ELF-1 (cell line): ENCODE measurements at places on chromosomes 3 and 15.

- DNase-seq: peak; percentile 16
These were observed 164.5 kb downstream of the WNT5A start for GRCh38 chr3:55322638-55323037.

DNA sequence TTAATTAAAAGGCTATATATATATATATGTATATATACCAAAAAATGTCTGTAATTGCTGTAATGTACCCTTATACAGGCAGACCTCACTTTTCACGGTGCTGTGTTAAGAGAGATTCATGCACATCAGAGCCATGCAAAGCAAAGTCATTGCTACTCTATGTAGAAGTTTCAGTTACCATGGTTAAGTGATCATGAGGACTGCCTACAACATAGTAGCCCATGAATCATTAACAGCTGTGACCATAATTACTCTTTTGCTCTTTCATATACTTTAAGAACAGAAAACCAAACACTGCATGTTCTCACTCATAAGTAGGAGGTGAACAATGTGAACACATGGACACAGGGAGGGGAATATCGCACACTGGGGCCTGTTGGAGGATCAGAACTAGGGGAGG lies 225.3 kb upstream of the EPHA3 start:
- DNase-seq: no peak

- DNase-seq: peak; percentile 63
These were observed at the start of gene KIF7 for GRCh38 chr15:89654847-89655805. KIF7 (minus strand) TSS chr15:89655467; CDS start chr15:89652930, 2,537 bp downstream.

GRCh38 chr15:40755812-40756208 lies 756 bp upstream of the RMDN3 start:
- peak; percentile 25 for DNase-seq

DNA sequence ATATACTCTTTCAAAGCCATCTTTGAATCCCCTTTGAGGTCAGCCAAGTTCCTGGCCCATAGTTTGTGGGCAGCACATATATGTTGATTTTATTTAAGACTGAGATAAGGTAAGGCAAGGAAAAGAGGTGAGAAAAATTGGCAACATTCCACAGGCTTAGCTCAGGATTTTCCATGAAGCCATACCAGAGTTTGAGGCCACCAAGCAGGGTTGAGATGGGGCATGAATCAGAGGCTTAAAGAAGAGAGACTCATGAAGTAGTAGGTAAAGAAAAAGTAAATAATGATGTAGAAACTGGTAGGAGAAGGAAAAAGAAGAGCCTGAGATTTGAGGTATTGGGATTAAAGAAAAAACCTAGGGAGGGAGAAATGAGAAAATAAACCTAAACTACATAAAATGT lies 89.2 kb downstream of the MYO5A start:
- no peak for DNase-seq

GRCh38 chr15:45486317-45486716 lies 36.2 kb downstream of the SLC30A4 start:
- DNase-seq: no peak

DNA sequence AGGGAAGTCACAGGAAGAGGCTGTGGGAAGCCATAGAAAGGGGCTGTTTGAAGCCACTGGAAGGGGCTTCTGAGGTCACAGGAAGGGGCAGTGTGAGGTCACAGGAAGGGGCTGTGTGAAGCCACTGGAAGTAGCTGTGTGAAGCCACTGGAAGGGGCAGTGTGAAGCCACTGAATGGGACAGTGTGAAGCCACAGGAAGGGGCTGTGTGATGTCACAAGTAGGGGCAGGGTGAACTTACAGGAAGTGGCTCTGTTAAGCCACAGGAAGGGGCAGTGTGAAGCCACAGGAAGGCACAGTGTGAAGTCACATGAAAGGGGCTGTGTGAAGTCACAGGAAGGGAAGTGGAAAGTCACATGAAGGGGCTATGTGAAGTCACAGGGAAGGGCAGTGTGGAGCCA lies 33.1 kb downstream of the GASK1A start:
- DNase-seq: no peak

DNA sequence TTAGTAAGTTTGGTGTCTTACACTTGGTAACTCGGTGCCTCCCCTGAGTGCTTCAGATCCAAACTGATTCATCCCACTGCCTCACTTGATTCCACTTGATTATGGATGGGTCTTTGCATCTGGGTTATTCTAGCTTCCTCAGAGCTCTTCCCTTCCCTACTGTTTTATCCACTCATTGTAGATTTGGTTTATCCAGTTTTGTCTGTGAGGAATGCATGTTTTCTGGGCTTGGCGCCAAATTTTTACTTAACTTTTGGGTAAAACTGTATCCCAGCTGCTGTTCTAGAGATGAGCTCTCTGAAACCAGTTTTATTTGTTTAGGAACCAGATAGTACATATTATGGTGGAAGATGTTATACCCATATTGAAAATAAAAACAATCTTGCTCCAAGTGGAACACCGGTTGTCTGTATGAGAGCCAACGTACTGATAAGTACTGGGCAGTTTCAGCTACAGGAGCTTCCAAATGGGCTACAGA lies 20.9 kb downstream of the RAD54L2 start:
- no peak for DNase-seq

DNA sequence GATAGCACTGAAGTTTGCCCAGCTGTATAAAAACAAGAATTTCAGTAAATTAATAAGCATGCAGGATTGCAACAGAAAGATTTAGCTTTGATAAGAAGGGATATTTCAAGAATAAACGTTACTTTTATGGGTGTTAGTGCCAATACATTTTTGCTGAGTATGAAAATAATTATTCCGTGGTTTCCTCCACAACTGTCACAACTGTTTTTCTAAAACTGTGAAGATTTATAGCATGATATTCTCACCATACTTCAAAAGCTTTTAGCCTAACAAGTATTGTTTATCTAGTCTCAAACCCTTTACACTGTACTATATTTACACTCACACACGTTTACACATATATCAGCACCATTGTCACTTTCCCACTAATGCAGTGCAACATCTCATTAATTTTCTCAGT lies 200.5 kb downstream of the TPRG1 start:
- DNase-seq: no peak

- DNase-seq: no peak
These were observed 12.8 kb downstream of the MYZAP start for GRCh38 chr15:57604507-57604906.

- no peak for DNase-seq
These were observed 11.5 kb downstream of the PTPRG start for GRCh38 chr3:61572879-61573278.

- DNase-seq: no peak
These were observed 1.9 kb downstream of the GNAT1 start for GRCh38 chr3:50193286-50193685.

GRCh38 chr15:27671819-27672437 lies 427.2 kb downstream of the OCA2 start:
- no peak for DNase-seq

GRCh38 chr3:87332789-87333188 lies 56.4 kb upstream of the POU1F1 start:
- no peak for DNase-seq

- DNase-seq: no peak
These were observed 44.4 kb downstream of the PCOLCE2 start for GRCh38 chr3:142844339-142844977.

DNA sequence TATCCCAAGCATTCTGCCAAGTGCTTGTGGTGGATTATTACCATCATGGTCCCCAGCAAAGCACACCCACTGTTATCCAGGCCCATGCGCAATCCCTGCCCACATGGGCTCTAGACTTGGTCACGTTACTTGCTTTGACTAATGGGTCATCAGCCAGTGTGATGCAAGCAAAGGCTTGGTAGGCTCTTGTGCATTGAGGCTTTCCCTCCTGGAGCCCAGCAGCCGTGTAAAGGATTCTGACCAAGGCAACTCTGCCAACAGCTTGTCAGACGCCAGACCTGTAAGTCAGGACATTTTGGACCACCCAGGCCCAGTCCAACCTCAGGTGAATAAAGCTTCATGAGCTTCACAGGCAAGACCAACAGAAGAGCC lies 93.9 kb downstream of the ABHD5 start:
- no peak for DNase-seq

DNA sequence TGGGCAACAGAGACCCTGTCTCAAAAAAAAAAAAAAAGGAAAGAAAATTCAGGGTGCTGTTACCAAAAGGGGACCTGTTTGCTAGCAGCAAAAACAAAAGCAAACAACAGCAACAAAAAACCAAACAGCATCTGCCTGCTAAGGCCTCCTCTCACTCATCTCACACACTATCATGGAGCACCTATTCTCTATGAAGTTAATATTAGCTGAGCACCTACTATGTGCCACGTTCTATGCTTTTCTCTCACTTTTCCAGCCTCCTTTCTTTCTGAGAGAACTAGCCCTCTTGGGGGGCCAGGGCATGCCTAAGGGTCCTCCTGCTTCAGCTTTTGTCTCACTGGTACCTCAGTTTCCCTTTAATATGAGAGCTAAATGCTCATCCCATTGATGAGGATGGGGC lies 468 bp upstream of the GPR62 start:
- no peak for DNase-seq

DNA sequence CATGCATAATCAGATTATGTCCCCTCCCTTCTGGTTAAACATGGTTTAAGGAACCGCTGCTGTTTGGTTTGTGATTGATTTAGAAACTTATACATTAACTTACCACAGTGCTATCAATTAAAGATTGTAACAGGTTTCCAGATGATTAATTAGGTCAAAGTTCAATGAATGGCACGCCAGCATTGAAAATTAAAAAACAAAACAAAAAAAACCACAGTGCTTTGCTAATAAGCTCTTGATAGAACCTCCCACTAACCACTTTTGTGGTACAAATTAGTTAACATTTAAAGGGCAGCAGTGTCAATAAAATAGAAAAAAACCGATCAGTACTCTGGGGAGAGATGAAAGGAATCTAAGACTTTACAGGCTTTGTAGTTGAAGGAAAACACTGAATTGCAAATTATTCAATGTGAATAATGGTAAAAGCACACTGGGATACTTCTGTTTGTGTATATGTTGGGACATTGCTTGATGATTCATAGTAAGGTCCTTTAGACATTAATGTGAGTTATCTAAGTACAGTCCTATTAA lies 7.6 kb upstream of the C3orf38 start:
- DNase-seq: no peak

GRCh38 chr15:59570315-59570714 lies 41.3 kb upstream of the GCNT3 start:
- DNase-seq: no peak

DNA sequence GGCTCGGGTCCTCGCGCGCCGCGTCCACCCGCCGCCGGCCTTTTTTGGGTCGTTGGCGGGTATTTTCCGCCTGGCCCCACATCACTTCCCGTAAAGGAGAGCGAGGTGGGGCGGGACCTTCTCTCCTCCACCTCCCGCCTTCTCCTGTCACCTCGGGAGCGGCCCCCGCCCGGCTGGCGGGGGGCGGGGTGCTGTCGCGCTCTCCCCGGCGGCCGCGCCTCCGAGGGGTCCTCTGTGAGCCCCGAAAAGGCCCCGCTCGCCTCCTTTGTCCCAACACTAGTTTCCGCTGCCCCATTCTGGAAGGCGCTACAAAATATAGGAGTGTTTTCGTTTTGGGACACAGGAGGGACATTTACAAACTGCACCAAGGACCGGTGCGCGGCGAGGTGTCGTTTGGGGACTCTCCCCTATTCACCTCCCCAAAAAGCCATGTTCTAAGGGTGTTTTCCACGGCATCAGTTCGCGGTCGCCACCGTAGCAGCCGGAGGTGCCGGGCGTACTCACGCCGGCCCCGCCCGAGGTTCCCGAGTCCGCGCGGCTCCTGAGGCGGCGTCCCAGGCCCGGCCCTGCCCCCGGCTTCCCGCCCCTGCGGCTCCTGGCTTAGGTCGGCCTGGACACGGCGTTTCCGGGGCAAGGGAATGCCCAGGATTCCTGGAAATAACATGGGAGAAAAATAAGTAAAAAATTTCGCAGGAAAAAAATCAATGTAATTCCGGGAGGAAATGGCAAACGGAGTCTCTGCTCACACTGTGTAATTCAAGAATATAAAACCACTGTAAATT lies at the start of gene RAB27A:
Gene RAB27A, minus strand, starts transcription at position 68 of the 782 bp plus-strand sequence. CDS start 54,879 bp downstream, outside the sequence.
- peak; percentile 85 for DNase-seq

DNA sequence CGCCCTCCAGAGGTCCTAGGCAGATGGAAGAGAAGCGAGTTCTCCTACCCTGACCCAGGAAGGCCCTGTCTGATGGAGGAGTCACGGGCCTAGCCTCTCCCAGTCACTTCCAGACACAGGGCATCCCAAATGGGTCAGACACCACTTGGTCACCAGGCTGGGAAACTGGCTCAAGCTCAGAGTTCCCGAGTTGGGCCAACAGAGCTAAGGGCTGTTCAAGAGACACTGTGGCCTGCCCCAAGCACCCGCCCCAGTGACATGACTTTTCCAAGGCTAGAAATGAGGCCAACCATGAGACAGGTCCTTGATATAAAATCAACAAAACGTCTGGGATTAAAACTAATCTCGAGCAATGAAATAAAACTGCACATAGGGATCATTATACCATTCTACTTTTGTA lies 113.8 kb downstream of the IQSEC1 start:
- DNase-seq: no peak

GRCh38 chr3:24704496-24704895 lies 209.8 kb upstream of the THRB start:
- DNase-seq: no peak

GRCh38 chr15:77021803-77022381 lies 27.0 kb downstream of the PSTPIP1 start:
- DNase-seq: no peak

- no peak for DNase-seq
These were observed 13.2 kb downstream of the IQCB1 start for GRCh38 chr3:121821421-121822199.

DNA sequence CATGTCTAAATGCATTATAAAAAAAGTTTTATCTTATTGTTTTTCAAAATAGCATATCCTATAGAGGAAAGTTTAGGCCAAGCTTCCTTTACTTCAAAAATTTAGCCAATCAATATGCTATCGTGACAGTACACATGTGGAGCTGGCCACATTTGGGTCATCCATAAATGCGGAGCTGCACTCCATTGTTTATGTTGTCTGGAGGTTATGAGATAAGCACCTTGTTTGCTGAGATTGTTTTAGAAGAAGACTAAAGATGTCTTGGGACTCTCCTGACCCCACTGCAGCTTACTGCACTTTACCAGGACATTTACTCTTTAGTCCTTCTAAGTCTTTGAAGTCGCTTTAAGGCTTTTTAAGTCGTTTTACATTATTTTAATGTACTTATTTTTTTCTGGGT lies 265.9 kb downstream of the OCA2 start:
- DNase-seq: no peak

DNA sequence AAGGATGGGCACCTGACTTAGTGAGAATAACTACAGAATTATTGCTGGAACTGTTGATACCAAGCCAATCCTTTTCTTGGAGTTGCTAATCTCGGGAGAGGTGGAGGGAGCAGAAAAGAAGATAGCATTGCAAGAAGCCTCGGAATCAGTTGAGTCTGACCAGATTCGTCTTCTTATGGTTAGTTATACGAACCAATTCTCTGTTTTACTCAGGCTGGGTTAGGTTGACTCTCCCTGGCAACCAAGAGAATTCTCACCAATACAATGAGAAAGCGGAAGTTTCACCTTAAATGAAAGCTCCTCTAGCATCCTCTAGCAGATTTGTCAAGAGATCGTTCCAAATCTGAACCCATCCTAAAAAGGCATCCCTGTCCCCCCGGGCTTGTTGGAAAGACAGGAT lies 43.5 kb upstream of the UBE2E1 start:
- DNase-seq: no peak

GRCh38 chr3:195763843-195764825 lies 43.4 kb downstream of the MUC20 start:
- DNase-seq: no peak

GRCh38 chr15:60477916-60478565 lies 901 bp downstream of the ICE2 start:
- DNase-seq: peak; percentile 46

- peak; percentile 59 for DNase-seq
These were observed 36.2 kb upstream of the LDHAL6B start for GRCh38 chr15:59170295-59171066.
